ENCODE measurements at places on chromosomes 3 and 15.

DNA sequence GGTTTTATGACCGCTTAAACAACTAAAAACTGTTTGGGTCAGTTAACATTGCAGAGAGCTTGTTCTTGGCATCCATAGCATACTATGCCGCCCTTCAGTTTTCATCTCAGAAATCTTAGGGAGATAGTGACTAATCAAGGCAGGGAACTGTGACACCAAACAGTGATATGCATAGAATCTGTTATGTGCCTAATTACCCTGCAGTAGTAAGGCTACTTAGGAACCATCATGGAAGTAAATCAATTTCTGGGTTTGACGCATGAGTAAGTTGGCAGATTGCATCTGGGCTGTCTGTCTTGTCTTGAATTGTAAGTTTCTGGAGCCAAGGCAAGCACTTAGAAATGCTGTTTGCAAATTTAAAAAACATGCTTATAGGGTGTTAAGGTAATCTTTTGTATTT, 22.5 kb downstream of the KCTD6 start:
- no peak for DNase-seq

DNA sequence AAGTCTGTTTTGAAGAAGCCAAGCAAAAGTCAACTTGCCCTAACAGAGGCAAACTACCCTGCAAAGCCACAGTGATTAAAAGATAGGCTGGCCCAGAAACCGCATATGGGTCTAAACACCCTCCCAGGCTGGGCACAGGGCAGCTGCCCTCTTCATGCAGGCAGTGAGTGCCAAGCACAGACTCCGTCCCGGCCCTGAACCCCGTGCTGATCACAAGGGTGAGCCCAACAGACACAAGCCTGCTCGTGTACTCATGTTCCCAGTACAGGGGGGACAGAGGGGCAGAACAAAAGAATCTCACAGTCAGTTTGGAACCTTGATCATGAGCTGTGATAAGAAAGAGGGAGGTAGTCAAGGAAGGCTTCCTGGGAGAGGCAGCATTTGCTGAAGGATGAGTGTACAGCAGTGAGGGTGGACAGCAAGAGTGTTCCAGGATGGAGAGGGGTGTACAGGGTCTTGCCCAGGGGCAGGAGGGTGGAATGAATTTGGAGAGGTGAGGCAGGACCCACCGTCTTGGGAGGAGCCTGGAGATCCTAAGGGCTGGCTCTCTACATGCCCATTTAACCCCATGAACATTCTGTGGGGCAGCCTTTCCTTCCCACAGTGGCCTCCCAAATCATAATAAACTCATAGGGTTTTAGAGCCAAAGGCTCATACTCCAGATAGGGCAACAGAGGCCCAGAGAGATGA, 43.2 kb upstream of the PRR23E start:
- DNase-seq: no peak

DNA sequence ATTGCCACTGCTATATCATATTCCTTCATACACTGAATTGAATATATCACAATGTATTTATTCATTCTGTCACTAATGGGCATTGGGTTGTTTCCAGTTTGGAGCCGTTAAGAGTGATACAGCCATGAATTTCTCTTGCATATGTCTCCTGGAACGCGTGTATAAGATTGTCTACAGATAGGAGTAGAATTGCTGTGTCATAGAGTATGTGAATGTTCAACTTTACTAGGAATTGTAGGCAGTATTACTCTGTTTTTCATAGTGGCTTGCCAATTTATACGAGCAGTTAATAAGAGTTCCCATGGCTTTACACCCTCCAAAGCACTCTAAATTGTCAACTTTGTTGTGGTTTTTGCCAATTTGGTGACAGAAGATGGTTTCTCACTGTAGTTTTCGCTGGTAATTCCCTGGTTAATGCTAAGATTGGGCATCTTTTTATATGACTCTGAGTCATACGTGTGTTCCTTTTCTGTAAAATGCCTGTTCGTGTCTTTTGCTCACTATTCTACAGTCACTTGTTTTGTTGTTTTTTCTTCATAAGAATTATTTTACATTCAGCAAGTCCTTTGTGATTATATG, 136.1 kb upstream of the LIPC start:
- DNase-seq: no peak

DNA sequence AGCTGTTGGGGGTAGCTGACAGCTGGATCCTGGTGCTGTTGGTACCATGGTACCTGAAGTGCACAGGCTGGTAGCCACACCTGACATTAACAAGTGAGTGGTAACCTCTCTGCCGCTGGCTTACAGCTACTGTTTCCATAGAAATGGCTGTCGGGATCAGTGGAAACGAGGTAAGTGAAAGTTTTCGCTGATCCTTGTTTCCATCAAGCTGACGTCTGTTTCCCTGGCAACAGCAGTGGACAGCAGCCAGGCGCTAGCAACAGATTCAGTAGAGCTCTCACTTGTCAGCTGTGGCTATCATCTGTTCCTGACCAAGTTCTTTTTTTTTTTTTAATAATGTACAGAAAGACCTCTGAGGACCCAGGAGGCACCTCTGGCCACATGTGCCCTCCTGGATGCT, 166.2 kb downstream of the CHDH start:
- DNase-seq: peak; percentile 15

DNA sequence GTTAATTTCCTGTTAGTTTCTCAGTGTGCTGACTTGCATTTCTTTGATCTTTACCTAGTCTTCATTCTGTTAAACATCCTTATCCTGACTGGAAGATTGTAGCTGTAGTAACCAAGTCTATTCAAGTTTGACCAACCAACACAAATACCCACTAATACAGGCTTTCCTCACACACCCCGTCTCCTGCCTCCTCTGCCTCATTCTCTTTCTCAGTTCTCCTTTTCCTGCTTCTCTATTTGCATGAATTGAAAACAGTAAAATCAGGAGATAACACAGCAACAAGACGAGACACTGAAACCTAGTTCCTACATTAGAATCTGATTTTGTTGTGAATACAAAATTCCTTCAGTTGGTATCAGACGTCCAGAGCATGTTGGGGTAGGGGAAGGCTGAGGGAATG, 116.9 kb upstream of the ARPP21 start:
- no peak for DNase-seq

DNA sequence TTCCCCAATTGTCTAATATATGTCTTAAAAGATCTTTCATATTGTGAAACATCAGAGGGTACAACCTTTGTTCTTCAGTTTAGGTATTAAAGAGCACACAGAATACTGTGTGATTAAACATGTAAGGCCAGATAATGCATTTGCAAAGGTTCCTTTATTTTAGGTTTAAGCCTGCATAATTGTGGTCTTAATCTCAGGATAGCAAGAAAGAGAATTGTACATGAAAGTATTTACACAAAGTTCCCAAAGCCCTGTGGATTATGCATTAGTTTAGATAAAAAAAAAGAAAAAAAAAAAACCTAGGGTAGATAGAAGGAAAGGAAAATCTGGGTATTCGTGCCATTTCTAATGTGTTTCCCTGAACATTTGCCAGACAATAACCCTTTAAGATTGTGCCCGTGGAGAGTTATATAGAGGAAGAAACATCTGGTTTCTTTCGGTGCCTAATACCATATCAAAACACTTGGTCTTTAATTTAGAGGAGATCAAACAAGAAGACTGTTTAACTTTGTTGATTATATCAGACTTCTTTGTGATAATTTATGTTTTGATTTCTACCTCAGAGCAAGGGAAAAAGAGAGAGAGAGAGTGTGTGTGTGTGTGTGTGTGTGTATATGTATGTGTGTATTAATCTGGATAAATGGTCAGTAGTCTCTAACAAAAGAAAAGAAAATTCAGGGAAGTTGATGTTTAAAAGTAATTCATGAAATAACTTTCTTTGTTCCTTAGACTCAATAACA, 139.6 kb upstream of the CGNL1 start:
- DNase-seq: no peak

GRCh38 chr3:50325113-50325480, 2.6 kb upstream of the HYAL2 start:
- DNase-seq: no peak

GRCh38 chr15:43189296-43189695, 4.1 kb downstream of the CCNDBP1 start:
- DNase-seq: no peak

GRCh38 chr3:37996785-37997301, 6.3 kb downstream of the VILL start:
- peak; percentile 13 for DNase-seq

DNA sequence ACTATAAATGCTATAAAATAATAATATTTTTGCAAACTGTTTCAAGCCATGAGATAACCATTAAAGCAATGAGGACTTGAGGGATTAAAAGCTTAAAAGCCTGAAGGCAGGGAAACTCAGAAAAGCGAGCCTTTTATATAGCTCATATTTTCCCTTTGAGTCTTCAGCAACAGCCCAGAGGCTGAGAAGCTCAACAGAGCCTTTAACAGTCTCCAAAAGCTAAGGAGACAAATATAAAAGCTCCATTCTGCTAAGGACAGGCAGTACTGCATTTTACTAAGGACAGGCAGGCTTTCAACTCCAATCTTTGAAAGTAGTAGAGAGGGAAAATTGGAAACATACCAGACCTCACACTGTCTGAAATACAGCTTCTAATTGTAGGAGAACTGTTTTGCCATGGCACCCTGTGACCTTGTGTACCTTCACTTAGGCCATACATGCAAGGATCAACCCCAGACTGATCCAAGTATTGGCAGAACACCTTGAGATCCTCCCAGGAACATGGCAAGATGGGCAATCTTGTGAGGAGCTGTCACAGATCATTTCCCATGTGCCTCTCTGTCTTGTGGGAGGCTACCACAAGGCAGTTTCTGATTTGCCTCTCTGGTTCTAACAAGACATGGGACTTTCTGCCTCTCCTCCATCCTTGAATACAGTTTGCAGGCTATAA, 53.1 kb upstream of the ARNT2 start:
- DNase-seq: no peak

GRCh38 chr15:99143242-99143641, 38.4 kb downstream of the SYNM start:
- no peak for DNase-seq

DNA sequence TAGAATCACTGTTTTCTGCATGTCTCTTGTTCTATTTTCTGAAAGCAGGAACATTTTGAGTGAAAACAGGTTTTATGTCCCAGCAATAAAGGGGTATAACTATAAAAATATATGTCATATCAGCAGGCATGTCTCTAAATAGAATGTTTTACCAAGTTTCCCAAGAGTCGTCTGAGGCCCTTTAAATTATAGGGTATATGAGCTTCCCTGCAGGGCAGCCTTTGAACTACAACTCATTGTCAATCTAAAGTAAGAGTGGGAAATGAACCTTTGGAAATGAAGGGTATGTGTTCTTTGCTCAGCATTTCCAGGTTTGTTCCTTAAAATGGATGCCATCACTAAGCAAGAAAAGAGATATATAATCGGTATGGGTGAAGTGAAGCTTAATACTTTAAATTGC, 138.6 kb downstream of the LSAMP start:
- no peak for DNase-seq

DNA sequence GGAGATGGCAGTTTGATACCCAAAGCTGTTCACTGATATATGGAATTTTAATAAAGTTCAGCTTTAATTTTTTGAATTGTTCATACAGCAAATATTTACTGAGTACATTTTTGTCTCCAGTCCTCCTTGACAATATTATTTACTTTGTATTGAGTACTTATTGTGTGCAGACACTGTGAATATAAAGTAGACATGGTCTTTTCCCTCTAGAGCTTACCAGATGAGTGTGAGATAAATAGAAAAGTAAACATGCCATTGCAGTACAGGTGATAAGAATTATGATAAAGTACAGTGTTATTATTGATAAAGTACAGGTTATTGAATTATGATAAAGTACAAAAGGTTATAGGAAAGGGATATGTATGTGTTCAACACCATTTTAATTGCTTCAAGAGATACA, 2.1 kb downstream of the UBA5 start:
- DNase-seq: no peak

GRCh38 chr3:185825006-185825638, at the start of gene IGF2BP2:
Gene IGF2BP2, minus strand, starts transcription at chr3:185825042. Its CDS starts 82 bp downstream, at chr3:185824960.
- DNase-seq: no peak

GRCh38 chr15:48989170-48989569, 25.5 kb upstream of the SHC4 start:
- no peak for DNase-seq

- no peak for DNase-seq
Measured at GRCh38 chr3:101849714-101850245, 466 bp downstream of the NFKBIZ start.

- no peak for DNase-seq
Measured at GRCh38 chr3:133492159-133492741, 81.2 kb upstream of the CDV3 start.

DNA sequence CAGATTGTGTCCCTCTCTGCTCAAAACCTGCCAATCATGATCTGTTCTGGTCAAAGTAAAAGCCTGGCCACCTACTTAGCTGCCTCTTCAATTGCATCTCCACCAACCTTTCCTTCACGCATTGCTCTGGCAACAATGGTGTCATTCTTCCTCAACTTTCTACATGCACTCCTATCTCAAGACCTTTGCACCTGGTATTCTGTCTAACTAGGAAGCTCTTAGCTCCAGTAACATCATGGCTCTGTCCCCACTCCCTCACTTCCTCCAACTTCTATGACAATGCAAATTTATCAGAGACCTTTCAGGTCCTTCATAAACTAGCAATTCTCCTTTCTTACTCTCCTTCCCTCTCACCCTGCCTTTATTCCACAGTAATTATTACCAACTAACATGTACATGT, 267.4 kb upstream of the ARL6 start:
- no peak for DNase-seq

GRCh38 chr3:152089528-152089927, 179.2 kb upstream of the MBNL1 start:
- DNase-seq: no peak

GRCh38 chr3:183896610-183897009, 11.9 kb upstream of the PARL start:
- DNase-seq: no peak

Data from NCI-H1092 (cell line).